HepG2 (cell line): ENCODE measurements at places on chromosomes 4 and X. TPM values are rescaled to one million over a fixed set of nuclear protein-coding genes. Genes with fewer than 3 reads are reported as not detected.

Gene PRKG2
- 0.03 and 0.04 TPM in 2 replicates for polyA plus RNA-seq

Gene FANCB
- 0.59 and 1.0 TPM in 2 replicates for polyA plus RNA-seq

Gene HSFX4
- not detected in 2 replicates for polyA plus RNA-seq

Gene CXCL8
- 1.2 and 1.8 TPM in 2 replicates for polyA plus RNA-seq

Gene DGKK
- 6.2 and 11.0 TPM in 2 replicates for polyA plus RNA-seq

Gene RASSF6
- 0.03 and 0.04 TPM in 2 replicates for polyA plus RNA-seq

Gene ENOPH1
- polyA plus RNA-seq: 14.2 and 15.5 TPM in 2 replicates

Gene XPNPEP2
- polyA plus RNA-seq: 1.8 and 3.8 TPM in 2 replicates

Gene PABPC1L2B
- not detected in 2 replicates for polyA plus RNA-seq

Gene FAM9B
- polyA plus RNA-seq: not detected in 2 replicates

Gene NEXMIF
- polyA plus RNA-seq: under 0.01 TPM in 1 of 2 replicates, not detected in the other

Gene MTCP1
- 5.1 and 6.1 TPM in 2 replicates for polyA plus RNA-seq

Gene COL4A5
- 45.5 and 56.1 TPM in 2 replicates for polyA plus RNA-seq
